CD4-positive, alpha-beta T cell treated with Interferon gamma for 1 hour (primary cell): ENCODE measurements at places on chromosomes 5 and 9.

GRCh38 chr9:99449726-99450125, 227.6 kb downstream of the SEC61B start:
- DNase-seq, result no peak

- DNase-seq, result no peak
These were observed 138.9 kb downstream of the C9orf50 start for GRCh38 chr9:129481810-129482511.

GRCh38 chr5:91556-92263, at the start of gene PLEKHG4B:
TSS of gene PLEKHG4B (plus strand) at chr5:92168. CDS start at chr5:92232, 64 bp downstream.
- DNase-seq, result no peak

DNA sequence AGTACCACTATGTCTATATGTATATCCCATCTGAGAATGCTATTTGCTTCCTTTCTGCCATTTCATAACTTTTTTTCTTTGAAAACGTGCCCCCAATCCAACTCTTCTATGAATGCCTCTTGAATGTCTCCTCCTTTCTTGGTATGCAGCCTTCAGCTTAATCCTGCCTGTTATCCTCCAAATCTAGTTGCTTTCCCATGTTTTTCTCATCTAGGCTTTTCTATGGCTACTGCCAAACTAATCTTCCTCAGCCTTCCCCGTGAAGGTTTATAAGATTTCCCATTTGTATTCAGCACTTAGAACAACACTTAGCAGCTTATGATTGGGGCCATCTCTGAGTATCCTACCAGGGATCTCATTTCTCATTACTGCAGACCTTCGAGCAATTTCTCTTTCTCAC, 2.5 kb downstream of the TGFBR1 start:
- DNase-seq, result no peak

GRCh38 chr9:130732793-130733221, 39.2 kb downstream of the EXOSC2 start:
- no peak for DNase-seq

DNA sequence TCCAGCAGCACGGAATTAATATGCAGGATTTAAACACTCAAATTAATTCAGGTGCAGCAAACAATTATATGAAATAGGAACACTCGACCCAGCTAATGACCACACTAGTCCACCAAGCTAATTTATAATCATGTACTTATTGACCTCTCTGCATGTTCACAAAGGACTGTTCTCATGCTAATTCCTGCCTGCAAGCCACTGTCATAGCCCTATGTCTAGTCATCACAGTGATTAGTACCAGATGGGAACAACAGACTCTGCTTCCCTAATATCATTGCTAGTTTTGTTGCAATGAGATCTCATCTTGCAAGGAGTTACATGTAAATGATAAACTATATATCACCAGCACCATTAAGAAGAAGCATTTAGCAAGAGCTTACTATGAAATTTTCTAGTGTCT, 553.0 kb upstream of the GRAMD2B start:
- no peak for DNase-seq

GRCh38 chr9:87778996-87779395, 53.1 kb downstream of the CTSL start:
- no peak for DNase-seq

- no peak for DNase-seq
These were observed 27.3 kb upstream of the ZSWIM6 start for GRCh38 chr5:61304590-61305381.

- no peak for DNase-seq
These were observed 17.9 kb upstream of the FBP1 start for GRCh38 chr9:94657021-94657725.

DNA sequence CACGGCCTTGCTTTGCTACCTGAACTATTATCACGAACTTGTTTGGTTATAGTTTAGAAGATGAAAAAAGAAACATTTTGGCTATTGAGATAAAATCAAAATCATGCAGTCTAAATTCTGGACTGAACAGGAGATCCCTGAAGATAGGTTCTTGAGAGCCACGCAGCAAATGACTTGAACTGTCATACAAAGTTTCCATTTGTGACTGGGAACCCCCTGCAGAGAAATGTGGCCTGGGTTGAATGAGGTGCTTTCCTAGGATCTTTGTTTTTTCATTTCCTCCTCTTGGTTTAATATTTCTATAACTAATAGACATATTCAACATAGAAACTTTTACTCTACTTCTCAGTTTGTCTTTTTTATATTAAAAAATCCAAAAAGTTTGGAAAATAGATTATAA, 184.7 kb upstream of the TRPM3 start:
- no peak for DNase-seq

DNA sequence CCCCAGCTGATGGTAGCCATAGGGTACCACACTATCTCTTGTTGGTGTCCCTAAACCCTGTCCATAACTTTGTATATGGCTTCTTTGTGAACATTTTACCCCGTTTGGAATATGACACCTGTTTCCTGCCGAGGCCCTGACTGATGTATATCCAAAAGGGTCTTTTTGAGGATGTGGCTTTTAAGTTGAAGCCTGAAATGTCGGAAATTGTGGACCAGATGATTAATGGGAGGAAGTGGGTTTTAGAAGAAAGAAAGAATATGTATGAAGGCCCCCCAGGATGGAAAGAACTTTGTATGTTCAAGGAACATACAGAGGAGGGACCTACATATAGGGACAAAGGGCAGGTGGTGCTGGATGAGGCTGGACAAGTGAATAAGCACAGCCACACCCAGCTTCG, 16.7 kb upstream of the TNFSF8 start:
- no peak for DNase-seq

- no peak for DNase-seq
These were observed 7.2 kb upstream of the SMIM32 start for GRCh38 chr5:136200130-136200529.

DNA sequence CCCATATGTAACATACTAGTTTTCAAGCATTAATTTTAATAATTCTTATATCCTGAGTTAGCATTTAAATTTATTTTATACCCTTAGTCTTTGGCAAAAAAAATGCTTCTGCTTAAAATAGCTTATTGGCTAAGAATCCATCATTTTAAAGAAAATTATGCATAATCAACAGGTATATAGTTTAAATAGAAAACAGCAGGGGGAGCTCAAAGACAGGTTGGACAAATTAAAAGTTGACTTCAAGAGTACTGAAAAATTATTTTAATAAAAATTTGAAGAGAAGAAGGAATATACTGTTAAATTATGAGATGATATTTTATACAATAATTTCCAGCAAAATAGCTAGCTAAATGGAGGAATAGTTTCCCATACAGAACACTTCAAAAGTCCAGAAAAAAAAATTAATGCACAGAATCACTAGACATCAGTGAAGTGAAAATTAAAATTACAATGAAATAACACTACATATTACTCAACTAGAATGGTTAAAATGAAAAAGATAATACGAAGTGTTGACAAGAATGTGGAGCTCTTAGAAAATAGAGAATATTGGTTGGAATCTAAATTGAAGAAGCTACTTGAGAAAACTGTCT, 387.1 kb downstream of the PDE4D start:
- no peak for DNase-seq

DNA sequence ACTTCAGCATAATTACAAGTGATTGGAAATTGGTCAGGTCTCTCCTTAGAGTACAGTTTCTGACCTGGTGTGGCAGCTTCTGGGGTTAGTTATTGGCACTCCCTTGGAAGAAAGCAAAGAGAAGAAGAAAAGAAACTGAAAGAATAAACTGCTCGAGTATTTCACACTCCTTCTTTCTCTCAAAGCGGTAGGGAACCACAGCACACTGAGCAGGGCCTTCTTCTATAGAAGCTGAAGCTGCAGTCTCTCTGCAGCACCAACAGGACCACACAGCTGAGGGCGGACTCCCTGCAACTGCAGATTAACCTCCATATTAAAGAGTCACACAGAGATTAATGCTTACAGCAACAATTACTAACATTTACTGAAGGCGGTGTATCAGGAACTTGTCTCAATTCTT, 152.0 kb downstream of the TRPM6 start:
- DNase-seq, result no peak

DNA sequence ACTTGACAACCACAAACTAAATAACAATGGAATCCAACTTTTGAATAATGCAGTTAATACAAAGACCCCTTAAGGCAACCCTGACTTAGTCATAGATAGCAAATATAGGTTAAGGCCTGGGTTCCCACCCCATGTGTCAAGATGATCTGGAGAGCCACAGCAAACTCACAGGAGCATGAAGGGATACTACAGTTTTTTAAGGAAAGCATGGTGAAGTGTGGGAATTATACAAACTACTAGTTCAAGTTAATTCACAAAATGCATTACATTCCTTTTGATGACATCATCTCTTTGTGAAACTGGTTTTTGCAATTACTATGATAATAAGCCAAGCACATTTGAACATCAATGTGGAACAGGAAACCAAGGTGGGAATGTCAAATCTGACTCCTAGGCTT, 50.6 kb downstream of the LHFPL2 start:
- no peak for DNase-seq

GRCh38 chr5:133865113-133865512, 103.3 kb downstream of the C5orf15 start:
- no peak for DNase-seq

DNA sequence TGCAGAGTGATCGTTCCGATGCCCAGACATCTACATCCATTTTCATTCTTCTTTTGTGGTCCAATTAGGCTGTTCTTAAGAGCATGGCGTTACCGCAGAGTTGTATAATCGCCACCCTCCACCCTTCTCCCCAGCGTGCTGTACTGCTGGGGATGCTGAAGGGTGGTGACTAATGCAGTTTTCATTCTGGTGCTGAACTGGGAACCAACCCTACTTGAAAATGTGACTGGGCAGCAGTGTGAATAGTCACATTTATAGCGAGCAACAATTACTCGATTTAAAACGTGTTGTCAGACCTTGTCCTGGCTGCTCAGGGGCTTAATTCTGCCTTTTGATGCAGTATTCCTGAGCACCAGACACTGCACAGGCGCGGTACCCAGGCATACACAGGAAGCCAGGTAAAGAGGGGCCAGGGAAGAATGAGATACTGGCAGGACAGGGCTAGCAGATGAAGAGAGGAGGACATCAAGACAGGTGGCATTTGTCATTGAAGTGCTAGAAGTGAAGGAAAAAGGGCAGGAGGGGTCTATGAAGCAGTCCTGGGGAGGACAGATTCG, 719 bp upstream of the ISCA1 start:
- DNase-seq, result no peak

DNA sequence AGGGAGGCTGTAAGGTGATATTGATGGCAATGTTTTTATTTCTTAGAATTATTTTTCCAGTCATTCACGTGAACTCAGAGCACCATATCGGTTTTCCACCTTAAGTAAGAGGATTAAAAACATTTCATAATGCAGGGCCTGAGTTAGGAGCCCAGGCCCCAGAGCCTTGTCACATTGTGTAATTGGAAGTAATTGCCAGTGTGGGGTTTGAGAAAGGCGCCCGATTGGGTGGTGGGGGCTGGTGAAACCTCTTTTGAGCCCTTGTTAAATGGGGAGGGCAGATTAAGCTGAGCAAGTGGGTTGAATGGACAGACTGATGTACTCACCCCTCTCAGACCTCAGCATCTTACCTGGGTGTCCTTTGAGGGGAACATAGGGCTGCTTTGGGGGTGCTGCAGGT, 116.7 kb upstream of the PITX1 start:
- no peak for DNase-seq

GRCh38 chr5:128711216-128711615, 173.2 kb upstream of the FBN2 start:
- DNase-seq, result no peak

DNA sequence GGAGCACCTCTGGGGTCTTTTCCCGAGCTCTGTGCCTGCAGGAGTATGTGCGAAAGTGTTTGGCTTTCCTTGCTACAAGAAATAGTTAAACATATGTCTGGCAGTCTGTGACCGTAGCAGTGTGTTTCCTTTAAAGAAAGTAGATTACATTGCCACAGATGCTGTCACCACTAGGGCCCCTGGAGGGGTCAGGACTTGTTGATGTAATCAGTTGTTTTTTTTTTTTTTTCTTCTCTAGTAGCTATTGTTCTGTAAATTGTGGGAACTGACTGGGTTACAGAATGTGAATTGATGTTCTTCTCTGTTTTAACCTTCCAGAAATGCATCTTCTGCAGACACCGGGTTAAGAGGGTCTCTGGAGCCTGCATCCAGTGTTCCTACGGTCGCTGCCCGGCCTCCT, 345.6 kb downstream of the KDM4C start:
- no peak for DNase-seq

- DNase-seq, result no peak
These were observed 359.1 kb downstream of the ARHGEF28 start for GRCh38 chr5:73985145-73985544.

DNA sequence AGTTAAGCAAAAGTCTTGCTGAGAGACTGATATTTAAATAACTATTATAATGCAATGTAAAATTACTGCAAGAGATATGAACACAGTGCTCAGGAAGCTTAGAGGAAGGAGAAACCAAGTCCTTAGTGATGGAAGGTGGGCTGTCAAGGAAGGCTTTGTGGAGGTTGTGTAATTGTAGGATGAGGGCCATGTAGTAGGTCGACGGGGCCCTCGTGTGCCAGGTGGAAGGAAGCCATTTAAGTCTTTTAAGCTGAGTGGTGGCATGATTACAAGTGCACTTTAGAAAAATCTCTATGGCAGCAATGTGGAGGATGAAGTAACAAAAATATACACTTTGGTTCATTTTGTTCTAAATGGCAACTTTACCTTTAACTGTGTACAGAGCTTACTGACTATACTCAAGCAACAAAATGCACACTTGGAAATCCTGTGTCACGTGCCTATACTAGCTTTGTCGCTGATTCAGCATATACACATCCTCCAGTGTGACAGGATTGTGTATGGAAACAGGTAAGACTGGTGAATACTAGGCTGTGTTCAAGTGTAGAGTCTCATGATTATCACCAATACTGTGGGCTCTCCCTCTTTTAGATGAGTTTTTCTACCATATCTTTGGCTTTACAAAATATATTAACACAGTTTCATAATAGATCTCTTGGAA, 78.6 kb downstream of the TMC1 start:
- no peak for DNase-seq

- DNase-seq, result no peak
These were observed 7.3 kb downstream of the VLDLR start for GRCh38 chr9:2628919-2629318.

- DNase-seq, result no peak
These were observed 13.9 kb upstream of the KIF12 start for GRCh38 chr9:114112778-114113584.

DNA sequence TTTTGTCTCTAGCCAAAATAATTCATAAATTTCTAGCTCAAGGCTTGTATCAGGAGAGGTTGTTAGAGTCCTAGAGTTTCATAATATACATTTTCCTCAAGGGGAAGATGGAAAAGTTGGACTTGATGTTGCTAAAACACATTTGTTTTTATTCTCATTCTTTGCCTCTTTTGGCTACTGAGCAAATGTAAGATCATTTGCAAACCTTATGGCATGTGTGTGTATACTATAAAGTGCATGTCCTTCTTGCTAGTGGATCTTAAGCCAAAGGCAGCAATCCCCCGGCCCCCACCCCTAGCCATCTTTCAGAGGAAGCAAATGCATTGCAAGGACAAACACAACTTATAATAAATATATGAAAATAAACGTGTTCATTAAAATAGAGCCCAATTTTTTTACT, 43.0 kb downstream of the ADAMTSL1 start:
- DNase-seq, result no peak
